ENCODE measurements at places on chromosomes 1 and 21.
A peak's percentile ranks its signal among the peaks of the same experiment; 100 is the strongest.

DNA sequence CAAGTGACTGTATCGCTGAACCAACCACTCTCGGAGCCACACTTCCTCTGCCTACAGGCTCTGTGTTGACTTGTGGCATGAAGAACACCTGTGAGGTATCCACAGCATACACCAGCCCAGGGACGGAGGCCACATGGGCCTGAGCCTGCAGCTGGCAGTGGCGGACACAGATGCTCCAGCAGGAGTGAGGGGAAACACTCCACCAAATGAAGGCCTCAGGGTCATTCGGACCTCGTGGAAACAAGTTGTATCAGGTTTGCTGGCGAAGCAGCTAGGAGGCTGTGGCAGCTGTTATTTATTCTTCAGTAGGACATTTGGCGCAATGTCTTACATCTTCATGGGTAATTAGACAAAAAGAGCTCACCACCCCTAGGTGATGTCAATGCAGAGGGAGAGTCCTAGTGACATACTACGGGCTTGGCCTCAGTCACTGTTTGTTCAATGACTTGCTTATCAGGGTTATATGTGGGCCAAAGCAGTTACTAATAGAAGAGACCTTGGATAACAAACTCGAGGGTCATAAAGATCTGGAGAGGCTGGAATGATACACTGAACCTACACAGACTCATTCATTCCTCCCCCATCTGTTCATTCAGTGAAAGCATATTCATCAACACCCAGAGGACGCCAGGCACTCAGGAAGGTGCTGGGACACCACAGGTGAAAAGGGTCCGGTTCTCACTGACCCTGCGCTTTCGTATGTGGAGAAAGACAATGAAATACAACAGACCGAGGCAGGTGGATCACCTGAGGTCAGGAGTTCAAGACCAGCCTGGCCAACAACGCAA lies 11.6 kb upstream of the ETS2 start:
- no peak for DNase-seq

- DNase-seq = peak; percentile 46
Measured at GRCh38 chr21:39088831-39089380, 94.3 kb downstream of the PSMG1 start.

- DNase-seq = peak; percentile 86
Measured at GRCh38 chr1:1033009-1033587, 13.2 kb downstream of the AGRN start.

- no peak for DNase-seq
Measured at GRCh38 chr1:182229921-182230491, 161.6 kb downstream of the GLUL start.

- no peak for DNase-seq
Measured at GRCh38 chr1:48263041-48263440, 40.5 kb downstream of the SLC5A9 start.

- DNase-seq = no peak
Measured at GRCh38 chr1:173507205-173507846, 30.2 kb downstream of the PRDX6 start.

DNA sequence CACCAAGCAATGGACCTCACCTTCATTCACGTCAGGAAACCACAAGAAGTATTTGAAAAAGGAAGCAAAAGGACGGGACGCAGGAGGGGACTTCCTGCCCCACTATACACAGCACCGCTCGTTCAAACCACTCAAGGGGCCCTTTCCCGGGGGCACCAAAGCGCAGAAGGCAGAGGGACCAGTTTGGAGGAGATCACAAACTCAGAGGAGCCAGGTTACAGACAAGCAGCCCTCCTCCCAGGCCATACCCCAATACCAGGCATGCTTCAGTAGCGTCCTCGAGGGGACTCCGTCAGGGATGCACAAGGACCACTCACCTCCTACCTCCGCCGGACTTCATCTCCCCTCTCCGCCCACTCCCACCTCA lies 685 bp downstream of the CRTC2 start:
- no peak for DNase-seq

- DNase-seq = no peak
Measured at GRCh38 chr1:101816262-101816661, 180.5 kb downstream of the OLFM3 start.

DNA sequence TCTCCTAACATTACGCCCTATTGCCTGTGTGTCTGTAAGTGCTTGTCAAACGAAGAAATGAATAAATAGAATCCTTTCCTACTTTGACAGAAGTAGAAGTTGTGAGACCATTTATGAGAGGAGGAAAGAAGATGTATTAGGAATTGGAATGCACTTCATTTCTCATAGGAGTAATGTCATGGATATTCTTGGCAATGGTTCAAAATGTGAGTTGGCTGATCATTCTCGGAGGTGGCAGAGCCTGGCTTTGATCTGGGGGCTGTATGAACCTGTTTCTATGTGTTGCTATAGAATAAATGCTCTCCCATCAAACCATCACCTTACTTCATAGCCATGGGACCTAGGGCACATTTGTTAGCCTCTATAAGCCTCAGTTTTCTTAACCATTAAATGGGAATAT lies 10.1 kb upstream of the SERBP1 start:
- DNase-seq = no peak

GRCh38 chr1:147665521-147665920 lies 4.8 kb downstream of the ACP6 start:
- no peak for DNase-seq

DNA sequence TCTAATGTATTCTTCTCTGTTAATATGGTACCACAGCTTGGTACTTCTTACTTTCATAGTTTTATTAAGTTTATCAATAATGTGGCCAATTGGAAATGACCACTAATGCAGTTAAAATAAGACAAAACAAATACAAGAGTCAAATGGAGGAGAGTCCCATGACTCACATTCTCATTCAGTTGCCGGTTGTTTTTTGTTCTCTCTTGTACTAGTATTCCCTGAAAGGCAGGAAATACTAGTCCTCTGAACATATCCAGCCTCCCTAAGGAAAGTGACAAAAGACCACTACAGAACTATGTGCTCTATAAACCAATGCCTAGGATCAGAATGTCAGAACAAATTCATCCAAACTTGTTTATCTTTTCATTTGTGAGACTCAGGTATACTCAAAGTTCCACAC lies 165.2 kb upstream of the SAMSN1 start:
- no peak for DNase-seq

GRCh38 chr1:164361927-164362326 lies 197.1 kb upstream of the PBX1 start:
- DNase-seq = no peak

All from femur (tissue), 1 donor.